Stimulated activated CD8-positive, alpha-beta memory T cell treated with anti-CD3 and anti-CD28 coated beads, Interleukin-4, amount 100 ng/mL, for 24 hours (primary cell): ENCODE measurements at places on chromosomes 3 and 15.

GRCh38 chr15:45995800-45996199, 361.0 kb downstream of the SQOR start:
- no peak for DNase-seq

GRCh38 chr15:95267481-95267880, 1036.1 kb downstream of the MCTP2 start:
- DNase-seq, result no peak

DNA sequence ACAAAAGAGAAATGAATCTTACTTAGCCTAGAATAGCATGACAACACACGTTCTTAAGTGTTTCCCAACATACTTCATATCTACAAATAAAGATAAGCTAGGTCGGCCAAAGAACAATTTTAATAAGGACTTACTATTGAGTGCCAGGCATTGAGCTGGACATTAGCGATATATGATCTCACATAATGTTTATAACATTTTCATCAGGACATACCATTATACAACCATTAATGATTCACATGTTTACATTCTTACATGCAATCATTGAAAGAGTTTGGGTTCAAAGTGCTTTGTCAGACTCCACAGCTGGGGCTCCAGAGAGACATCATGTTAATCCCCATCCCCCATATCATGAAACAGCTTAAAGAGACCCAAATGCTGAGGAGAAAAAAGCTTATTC, 189.0 kb downstream of the STT3B start:
- no peak for DNase-seq

- DNase-seq, result no peak
These were observed 108.3 kb downstream of the TFDP2 start for GRCh38 chr3:142040941-142041491.

GRCh38 chr3:88231207-88231606, 81.4 kb downstream of the C3orf38 start:
- DNase-seq, result no peak

DNA sequence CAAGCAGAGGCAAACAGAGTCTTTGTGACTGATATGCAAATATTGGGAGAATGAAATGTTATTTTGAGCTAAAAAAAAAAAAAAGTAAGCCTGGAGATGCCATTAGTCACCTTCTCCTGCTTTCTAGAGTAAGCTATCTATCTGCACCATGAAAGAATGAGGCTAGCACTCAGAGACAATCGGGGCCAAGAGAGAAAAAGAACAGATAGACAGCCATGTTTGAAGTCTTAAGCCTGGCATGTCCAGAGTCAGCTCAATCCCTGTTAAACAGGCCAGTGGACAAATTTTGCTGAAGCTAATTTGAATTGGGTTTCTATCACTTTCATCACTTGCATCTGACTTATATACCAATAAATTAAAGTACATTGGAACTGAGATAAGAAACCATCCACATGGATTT, 204.4 kb downstream of the SLC9A9 start:
- no peak for DNase-seq

DNA sequence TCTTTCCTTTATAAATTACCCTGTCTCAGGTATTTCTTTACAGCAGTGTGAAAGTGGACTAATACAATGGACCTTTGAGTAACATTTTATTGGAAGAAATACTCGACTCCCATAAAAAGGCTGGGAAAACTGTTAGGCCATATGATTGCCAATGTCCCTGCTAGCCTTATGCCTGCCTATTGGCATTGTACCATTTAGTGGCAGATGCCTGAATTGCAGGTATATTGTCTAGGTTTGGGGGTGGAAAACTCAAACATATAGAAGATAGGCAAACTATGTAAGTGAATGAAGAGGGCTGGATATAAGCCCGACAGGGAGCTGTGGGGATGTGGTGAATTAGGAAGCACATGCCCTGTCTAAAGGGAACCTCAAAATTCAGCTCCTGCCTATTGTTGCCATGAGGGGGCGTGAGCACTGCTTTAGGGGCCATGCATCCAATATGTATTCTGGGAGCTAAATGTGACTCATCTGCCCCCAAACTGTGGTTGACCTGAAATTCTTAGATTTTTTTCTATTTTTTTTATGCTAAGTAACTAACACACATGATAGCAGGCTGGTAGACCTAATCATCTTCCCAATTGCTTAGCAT, 65.2 kb upstream of the TRA2B start:
- DNase-seq, result no peak

DNA sequence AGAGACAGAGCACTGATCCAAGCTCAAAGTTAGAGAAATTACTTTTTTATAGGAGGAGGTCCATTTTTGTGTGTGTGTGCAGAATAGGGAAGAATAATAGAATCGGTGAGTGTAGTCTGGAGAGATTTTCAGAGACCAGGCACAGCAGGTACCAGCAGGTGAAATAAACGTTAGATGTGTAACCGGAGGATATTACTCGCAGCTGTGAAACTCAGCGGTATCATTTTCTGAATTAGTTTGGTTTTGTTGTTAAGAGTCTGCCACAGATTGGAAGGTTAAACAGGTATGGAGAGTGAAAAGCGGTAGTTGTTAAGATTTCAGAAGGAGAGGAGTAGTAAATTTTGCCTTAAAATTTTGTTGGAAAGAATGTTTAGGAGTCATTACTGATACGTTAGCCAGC, 69.9 kb downstream of the RGMA start:
- no peak for DNase-seq
